ENCODE measurements at places on chromosomes 2 and 18.

DNA sequence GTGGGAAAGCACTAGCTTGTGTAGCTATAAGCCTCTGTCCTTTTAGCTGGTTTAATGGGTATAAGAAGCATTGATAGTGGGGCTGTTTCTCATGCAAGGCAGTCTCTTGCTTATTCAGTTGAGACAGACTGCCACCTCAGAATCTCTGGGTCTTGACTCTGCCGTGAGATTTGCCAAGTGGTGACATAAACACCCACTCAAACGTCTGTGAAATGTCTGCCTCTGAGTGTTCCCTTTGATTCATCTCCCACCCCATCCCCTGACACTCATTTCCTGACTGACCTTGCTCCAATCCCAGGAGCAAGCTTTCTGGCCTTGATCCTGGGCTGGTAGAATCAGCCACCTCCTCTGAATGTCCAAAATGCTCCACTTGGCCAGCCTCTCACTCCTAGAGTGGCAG lies 141.9 kb upstream of the RBMS1 start:
- DNase-seq, result peak; percentile 69

DNA sequence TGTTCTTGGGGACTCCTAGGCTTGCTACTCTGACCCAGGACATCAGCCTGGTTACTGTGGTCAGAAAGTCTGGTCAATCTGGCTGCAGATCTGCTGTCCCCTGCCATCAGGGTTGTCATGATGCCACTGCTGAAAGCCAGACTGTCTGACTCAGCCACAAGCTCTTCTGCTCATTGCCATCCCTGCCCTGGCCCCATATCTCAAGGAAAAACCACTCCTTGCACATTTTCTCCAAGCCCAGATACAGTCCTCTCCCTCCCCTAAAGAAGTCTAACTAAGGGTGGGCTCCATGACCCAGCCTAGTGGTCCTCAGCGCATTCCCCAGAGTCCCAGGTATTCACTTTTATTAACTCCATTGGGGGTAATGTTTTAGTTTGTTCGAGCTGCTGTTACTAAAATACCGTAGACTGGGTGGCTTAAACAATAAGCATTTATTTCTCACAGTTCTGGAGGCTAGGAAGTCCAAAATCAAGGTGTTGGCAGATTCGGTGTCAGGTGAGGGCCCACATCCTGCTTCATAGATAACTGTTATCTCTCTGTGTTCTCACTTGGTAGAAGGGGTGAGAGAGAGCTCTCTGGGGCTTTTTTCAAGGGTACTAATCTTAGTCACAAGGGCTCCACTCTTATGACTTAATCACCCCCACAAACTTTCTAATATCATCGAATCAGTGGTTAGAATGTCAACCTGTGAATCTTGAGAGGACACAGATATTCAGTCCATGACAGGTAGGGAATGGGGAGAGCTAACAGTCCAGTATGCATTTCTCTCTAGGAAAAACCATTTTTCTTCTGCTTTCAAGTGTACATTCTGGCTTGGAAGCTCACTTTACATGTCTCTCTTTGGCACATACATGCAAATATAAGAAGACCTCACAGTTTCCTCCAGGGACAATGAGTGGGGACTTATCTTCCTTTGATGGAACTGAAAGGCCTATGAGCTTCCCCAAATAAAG lies 94.8 kb upstream of the CXCR4 start:
- DNase-seq, result no peak

GRCh38 chr18:77501266-77501665 lies 251.6 kb downstream of the GALR1 start:
- DNase-seq, result no peak

- DNase-seq, result no peak
Measured at GRCh38 chr2:199144546-199144945, 313.2 kb downstream of the SATB2 start.
